Stimulated activated CD8-positive, alpha-beta memory T cell treated with anti-CD3 and anti-CD28 coated beads, Interleukin-4, amount 100 ng/mL, for 1 hour (primary cell): ENCODE measurements at places on chromosomes 7 and 10.

DNA sequence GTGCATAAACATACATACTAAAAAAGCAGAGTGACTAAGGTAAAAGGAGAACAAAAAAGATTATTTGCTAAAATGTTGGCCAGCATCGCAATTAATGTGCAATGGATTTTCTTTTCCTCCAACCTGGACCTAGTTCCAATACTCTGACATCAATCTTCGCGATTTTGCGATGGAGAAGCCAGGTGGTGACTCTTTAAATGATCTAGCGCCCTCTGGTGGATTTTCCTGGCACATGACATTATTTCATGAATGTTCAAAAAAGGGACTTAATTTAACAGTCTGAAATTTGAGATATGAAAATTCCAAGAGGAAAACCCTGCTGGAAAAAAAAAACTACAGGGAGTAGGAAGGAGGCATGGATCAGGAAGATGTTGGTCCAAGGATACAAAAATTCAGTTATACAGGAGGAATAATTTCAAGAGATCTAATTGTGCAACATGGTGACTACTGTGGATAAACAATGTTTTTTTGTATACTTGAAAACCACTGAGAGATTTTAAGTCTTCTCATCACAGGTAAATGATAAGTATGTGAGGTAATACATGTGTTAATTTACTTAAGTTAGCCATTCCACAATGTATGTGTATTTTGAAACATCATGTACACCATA lies 4.3 kb upstream of the KCNMA1 start:
- peak; percentile 20 for DNase-seq

GRCh38 chr10:26221541-26221940 lies 5.0 kb downstream of the GAD2 start:
- no peak for DNase-seq

GRCh38 chr7:151954866-151955820 lies 1.1 kb upstream of the GALNTL5 start:
- no peak for DNase-seq

DNA sequence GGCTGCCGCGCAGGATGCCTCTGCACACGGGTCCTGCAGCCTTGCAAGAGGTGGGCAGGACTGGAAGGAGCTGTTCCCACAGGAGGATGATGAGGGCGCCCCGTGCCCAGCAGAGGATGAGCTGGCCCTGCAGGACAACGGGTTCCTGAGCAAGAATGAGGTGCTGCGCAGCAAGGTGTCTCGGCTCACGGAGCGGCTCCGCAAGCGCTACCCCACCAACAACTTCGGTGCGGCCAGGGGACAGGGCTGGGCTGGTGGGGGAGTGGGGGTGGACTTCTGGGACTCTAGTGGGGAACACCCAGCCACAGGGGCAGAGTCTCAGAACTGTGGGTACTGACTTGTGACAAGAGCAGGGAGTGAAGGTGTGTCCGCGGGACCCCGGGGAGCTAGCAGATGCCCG lies 16.0 kb downstream of the ZFYVE27 start:
- DNase-seq: no peak

DNA sequence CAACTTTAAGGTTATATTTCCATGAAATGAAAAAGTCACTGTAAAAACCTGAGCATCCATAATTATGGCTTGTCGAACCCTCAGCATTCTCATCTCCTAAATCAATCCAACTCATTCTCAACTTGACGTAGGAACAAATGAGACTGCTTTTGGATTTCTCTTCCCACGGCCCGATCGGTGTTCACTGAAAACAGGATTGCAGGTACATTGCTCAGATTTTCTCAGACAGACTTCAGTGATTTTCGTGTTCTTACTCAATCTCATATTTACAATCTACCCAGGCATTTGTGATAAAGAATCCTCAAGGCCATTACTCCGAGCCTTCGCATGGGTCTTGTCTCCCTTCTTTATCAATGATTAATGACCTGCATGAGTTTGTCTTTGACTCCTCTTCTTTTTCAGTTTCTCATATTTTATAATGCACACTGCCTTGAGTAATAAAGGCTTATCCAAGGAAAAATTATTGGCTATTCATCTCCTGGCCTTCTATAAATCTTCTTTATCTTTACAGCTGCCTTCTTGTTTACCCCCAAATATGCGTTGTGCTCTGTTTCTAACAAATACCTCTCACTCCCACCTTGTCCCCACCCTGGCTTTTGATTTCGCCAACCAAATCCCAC lies 90.4 kb upstream of the MYO3A start:
- no peak for DNase-seq

- no peak for DNase-seq
These were observed 267.5 kb downstream of the SORCS3 start for GRCh38 chr10:104908581-104908980.

DNA sequence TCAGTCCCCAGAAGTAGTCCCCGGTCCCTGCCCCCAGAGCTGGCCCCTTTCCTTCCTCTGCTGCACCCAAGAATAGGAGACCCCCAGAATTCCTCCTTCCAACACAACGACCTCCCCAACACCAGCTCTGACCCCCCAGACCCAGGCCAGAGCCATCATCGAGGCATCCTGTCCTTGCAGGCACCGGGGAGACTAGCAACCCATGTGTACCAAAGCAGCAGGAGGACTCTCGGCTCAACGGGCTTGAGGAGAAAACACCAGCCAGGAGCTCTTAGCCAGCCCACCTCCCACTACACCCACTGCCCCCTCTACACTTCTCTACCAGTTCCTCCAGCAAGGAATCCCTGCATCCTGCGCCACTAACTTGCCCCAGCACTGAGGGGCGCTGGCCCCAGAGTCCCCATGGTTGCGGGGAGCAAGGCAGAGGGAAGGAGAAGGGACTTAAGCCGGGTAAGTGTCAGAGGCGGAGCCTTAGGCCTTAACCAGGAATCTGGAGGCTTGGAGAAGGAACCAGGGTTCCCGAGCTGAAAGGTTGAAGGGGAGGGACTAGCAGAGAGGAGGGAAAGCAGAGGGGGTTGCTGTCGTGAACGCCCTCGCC lies 3.9 kb downstream of the GRID1 start:
- no peak for DNase-seq

DNA sequence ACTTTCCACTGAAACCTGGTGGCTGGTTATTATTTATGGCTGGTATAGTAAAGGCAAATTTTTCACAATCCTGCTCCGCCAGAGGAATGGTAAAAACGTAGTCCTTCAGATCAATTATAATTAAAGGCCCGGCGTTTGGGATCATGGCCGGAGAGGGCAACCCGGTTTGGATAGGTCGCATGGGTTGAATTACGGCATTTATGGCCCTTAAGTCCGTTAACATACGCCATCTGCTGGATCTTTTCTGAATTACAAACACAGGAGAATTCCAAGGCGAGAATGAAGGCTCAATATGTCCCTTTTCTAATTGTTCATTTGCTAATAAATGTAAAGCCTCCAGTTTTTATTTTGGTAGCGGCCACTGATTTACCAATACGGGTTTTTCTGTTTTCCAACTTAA lies 11.3 kb upstream of the TAS2R3 start:
- DNase-seq: no peak

- no peak for DNase-seq
These were observed at the start of gene SLC26A3 for GRCh38 chr7:107803009-107803610. Gene SLC26A3, minus strand, starts transcription at chr7:107803223. Its CDS starts 8,714 bp downstream, at chr7:107794509.

- DNase-seq: no peak
These were observed 37.4 kb downstream of the AUTS2 start for GRCh38 chr7:69635555-69636185.

DNA sequence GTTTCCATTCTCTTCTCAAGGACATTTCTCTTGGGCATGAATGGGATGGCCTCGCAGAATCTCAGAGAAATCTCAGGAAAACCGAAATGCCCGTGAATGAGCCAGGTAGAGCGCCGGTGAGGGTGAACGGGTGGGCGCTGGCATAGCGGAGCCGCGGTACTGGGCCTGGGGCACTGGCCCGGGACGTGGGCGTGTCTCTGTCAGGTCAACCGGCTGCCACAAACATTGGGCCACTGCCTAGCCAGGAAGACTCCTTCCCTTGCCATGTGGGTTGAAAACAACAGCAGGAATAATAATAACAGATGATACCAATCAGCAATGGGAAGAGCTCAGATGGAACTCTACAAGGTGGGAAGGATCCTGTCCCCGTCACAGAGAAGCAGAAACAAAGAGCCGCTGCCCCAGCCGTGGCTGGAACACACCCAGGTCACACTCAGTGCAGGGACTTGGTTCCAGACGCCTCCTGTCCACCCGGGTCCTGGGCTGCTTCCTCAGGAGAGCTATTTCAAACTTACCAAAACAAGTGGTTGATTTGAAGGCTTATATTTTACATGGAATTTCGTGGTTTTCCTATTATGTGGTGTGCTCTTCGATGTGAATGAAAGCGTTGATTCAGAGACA lies 51.1 kb upstream of the EBF3 start:
- DNase-seq: no peak

- no peak for DNase-seq
These were observed 63.6 kb upstream of the IFRD1 start for GRCh38 chr7:112386619-112387018.

DNA sequence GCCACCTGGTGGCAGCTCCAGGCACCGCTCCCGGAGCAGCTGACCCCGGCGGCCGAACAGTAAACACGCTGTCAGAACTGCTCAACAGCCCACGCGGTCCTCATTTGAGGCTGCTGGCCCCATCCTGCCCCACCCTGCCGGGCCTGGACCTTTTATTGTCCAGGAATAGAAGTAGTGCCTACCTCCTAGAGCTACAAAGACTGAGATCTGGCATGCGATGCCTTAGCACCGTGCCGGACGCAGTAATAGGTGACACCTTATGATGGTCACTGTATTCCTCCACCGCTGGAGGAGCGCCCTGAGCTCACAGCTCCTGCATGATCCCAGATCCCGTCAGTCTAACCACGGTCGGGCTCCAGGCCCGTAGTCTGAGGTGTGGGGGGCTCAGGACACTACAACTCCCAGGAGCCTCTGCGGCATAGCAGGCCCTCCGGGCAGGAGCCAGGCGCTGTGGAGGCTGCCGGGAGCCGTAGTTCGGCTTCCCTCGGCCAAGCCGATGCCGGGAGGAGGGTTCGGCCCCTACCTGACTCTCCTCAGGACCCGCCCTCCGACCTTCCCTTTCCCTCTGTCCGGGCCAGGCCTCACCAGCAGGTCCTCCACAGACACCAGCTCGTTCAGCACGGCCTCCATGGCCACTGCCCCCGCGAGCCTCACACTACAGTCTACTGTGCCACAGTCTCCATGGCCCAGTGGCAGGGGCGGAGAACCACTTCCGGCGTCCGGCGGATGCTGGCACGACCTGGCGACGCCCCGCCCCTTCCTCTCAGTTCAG lies at the start of gene FIS1:
Gene FIS1 (minus strand): TSS at position 707 of the 772 bp plus-strand sequence. CDS start 77 bp downstream, at position 630.
- peak; percentile 85 for DNase-seq

DNA sequence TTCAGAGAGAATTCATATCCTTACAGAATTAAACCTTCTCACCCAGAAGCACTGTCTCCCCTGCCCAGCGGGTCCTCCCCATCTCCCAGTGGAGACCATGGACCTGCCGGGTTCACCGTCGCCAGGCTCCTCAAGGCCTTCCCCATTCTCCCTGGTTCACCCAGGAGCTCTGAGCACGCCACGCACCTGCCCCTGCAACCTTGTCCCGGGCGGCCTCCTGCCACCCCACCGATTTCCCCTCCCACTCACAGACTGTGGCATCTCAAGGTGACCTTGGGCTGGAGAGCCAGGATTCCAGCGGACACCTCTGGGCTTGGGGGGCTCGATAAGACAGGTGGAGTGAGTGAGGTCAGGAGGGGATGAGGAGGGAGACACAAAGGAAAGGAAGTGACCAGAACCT lies 135.3 kb downstream of the PTPRN2 start:
- DNase-seq: no peak

DNA sequence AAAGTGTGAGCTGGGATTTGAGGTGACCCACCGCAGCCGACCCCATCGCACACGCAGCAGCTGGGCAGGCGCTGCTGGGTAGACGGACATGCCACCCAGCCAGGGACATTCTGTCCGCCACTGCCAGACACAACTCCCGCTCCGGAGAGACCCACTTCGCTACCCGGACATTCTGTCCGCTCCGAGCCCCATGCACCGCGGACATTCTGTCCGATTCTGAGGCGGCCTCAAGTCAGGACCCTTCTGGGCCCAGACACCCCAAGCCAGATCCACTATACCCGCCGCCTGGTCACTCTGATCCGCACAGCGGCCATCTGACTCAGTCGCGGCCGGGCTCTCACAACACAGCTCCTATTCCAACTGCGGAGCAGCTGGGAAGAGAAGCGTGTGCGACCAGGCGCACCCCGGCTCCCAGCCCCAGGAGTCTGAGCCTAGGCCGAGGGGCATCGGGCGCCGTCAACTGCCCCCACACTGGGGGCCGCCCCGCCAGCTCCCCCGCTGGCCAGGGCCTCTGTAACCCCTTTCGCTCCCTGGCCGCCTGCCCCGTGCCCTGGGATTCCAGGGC lies 763 bp downstream of the PITX3 start:
- DNase-seq: no peak

DNA sequence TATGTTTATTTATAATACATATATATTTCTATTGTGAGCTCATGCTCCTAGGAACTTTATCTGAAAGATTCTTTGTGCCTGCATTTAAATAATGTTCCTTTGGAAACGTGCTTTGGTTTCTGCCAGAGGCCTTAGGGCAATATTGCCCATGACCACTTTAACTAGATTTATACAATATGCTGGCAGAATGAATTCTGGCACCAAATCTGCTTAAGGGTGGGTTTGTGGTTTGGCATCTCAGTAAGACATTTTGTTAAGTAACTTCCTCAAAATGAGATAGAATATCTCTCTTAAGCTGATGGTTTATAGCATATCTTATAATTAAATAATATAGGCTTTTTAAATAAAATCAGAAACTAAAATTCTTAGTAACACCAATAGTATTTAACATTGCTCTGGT lies 252.9 kb downstream of the RNLS start:
- no peak for DNase-seq

DNA sequence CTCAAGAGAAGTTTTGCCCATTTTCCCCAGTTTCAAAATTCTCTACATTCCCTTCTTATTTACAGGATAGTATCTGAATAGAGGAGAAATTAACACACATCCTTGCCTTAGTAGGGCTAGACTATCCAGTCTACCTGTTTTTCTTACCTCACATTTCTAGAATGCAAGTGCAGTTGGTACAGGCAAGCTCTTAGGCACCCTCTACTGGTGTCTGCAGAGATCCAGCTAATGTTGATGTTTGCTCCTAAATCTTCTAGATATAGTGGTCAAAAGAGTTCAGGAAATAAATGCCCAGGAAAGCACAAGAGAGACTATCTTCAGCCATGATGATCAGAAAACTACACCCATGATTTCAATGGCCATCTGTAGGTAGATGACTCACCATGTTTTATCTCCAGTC lies 205.3 kb downstream of the HTR7 start:
- no peak for DNase-seq

GRCh38 chr10:86579883-86580520 lies 58.4 kb upstream of the WAPL start:
- no peak for DNase-seq

DNA sequence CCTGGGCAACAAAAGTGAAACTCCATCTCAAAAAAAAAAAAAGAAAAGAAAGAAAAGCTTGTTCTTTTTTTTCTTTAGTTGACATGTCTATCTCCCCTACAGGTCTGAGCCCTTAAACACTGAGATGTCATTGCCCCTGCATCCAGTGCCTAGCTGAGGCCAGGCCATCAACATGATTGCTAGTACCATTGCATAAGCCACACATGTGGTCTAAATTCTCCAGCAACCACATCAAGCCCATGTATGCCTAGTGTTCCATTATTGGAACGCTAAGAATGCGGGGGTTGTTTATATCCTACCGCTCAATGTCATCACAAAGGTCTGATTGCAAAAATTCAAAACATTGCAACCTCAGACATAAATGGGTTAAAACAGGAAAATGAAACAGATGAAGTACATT lies 62.7 kb downstream of the NPTX2 start:
- DNase-seq: no peak
